ENCODE measurements at places on chromosomes 3 and 15.

DNA sequence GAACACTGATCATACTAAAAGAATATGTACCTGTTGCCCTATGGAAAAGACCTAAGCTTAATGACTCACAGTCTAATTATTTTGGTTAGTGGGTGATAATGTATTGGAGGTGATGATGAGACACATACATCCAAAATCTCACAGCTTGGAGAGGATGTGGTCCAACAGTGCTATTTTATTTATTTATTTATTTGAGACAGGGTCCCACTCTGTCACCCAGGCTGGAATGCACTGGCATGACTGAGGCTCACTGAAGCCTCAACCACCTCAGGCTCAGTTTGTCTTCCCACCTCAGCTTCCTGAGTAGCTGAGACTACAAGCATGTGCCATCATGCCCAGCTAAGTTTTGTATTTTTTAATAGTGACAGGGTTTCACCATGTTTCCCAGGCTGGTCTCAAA is 35.0 kb downstream of the LPP start:
- no peak for DNase-seq

- no peak for DNase-seq
Observed at GRCh38 chr15:69857686-69858391, 239.9 kb downstream of the TLE3 start.

DNA sequence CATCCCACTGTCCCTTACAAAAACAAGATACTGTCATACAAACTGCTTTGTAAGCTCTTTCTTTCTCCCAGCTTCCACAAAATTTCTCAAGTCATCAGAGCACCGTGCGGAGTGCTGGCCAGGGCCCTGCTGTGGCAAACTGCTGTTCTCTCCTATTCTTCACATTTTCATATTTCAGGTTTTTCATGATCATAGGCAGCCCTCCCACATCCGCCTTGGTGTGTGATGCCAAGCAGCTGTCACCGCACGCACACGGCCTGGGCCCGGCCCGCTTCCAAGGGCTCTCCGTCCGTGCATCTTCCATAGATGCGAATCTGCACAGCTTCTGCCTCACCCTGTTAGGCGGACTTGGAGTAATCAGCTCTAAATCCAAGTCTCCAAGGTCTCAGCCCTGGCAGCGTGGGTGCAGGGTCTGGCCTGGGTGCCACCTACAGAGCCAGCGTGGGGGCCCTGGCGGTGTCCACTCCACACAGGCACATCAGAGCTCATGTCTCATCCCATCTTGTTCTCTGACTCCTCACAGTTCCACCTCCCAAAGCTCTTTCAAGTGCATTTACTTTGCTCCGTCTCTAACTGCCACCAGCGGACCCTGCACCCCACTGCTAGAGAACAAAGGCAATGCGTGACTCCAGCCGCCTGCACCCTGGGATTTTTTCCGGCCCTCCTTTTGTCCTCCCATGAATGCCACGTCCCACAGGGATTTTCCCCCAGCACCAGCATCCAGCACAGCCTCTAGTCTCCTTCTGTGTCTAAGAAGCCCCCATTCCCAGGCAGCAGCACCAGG is 27.2 kb downstream of the CYFIP1 start:
- no peak for DNase-seq

- no peak for DNase-seq
Observed at GRCh38 chr3:99951701-99952100, 134.0 kb downstream of the CMSS1 start.

DNA sequence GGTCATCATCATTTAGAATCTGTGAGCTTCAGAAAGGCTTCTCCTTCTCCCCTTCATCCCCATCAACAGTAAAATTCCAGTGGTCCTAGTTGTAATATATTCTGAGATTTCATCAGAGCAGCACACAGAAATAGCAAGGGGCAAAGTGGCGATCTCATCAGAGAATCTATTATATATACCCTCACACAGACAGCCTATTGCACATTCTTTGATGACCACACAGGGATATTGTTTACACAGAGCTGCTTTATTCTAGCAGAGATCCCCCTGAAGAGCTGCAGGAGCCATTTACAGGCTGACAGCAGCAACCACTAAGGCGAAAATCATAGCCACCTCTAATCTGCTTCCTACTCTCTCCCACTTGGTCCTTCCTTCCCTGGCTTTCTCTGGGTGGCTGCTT is 42.0 kb upstream of the CRBN start:
- no peak for DNase-seq

DNA sequence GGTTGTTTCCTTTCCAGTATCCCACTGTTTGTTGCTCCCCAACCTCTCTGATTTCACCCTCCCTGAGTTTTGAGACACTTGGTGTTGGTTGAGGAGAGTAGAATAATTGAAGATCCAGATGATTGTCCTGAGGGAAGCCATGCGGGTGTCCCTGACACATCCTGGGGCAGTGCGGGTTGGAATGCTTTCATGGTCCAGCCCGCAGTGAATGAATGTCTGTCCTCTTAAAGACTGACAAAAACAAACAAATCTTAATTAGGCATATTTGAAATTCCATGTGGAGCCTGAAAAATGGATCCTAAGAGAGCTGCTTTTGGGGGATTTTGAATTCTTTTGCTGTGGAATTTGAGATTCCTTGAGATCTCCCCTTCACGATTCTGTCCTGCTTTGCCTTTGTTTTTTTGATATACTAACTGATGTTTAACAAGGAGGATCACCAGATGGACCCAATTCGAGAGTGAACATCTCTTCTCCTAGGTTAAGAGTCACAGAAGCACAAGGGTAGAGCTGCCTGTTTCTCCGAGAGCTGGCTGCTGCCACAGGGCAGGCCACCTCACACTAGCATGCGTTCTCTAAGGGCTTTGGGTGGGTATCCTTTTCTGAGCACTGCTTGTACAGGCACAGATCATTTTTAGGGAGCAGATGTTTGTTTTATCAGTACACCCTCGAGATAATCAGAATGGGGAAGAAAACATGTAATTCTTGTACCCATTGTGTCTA is 47.4 kb downstream of the GPR171 start:
- no peak for DNase-seq

DNA sequence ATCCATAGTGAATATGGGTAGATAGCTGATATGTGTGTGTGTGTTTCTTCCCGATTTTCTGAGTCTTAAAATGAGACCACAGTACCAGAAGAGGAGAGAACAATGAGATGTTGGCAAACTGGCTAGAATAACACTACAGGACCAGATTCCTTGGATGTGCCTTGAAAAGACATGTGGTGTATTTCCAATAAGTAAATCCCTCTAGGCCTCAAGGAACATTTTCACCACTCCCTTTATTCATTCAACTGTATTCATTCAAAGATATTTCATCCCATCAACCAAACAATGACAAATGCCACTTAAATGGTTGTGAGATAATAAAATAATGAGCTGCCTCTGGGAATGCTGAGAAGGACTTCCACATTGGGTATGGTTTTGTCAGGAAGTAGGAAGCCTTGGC is 8.7 kb upstream of the BNC1 start:
- no peak for DNase-seq

GRCh38 chr3:84759361-84759760 is 199.4 kb upstream of the CADM2 start:
- DNase-seq: no peak

GRCh38 chr3:55160241-55160983 is 232.6 kb upstream of the LRTM1 start:
- DNase-seq: no peak

- no peak for DNase-seq
Observed at GRCh38 chr15:41849861-41850260, 11.2 kb downstream of the PLA2G4B start.

- DNase-seq: no peak
Observed at GRCh38 chr3:2945121-2945520, 165.1 kb downstream of the IL5RA start.

- no peak for DNase-seq
Observed at GRCh38 chr15:74386496-74387140, 19.2 kb upstream of the CYP11A1 start.

DNA sequence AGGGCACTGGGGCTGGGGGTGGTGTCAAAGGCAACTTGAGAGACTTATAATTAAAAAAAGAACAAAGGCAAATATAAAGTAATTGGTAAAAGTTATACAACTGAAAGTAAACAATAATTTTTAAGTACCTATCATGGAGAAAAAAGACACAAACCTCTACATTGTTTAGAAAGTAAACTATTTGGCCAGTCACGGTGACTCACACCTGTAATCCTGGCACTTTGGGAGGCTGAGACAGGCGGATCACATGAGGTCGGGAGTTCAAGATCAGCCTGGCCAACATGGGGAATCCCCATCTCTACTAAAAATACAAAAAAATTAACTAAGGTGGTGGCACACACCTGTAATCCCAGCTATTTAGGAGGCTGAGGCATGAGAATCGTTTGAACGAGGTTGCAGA is 25.8 kb downstream of the RPSA start:
- no peak for DNase-seq

GRCh38 chr15:41489641-41490040 is 4.0 kb upstream of the ITPKA start:
- no peak for DNase-seq

DNA sequence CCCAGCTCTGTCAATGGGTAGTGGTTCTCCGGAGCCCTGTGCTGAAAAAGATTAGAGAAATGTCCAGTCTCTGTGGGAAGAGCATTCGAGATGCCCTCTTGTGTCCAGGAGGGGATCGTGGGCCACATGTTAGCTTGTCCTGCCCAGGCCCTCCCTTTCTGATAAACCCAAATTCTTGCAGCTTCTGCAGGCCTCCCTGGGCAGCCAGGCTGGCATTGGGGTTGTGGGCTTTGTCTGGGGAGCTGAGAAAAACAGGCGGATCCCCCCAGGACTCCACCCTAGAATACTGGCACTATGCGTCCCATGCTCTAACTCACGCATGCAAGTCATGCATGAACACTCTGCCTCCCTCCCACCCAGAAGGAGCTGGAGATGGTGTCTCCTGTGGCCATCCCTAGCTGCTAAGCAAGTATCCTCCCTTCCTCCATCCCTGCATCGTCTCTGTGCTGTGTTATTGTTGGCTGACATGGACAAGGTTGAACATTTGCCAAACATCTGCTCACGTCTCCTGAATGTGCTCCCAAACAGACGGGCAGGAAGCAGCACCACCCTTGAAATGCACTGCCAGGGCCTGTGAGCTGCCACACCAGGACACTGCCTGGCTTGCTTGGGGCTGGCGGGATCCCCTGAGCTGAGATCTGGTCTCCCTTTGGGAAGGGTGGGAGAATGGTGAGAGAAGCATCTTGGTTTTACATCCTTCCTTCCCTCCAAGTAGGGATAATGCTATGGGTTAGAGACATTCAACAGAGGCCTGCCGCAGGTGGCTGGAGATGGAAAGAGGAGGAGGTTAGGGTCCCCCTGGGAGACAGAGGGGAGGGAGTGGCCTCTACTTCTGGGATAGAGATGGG is 26.5 kb downstream of the CFAP161 start:
- DNase-seq: peak; percentile 90

DNA sequence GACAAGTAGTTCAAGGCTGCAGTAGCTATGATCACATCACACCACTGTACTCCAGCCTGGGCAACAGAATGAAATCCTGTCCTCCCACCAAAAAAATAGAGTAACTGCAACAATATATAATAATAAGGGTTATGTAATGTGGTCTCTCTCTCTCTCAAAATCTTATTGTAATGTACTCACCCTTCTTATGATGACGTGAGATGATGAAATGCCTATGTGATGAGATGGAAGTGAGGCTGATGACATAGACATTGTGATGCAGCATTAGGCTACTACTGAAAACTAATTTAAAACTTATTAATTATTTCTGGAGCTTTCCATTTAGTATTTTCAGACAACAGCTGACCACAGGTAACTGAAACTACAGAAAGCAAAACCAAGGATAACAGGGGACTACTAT is 27.4 kb downstream of the TASOR start:
- no peak for DNase-seq

DNA sequence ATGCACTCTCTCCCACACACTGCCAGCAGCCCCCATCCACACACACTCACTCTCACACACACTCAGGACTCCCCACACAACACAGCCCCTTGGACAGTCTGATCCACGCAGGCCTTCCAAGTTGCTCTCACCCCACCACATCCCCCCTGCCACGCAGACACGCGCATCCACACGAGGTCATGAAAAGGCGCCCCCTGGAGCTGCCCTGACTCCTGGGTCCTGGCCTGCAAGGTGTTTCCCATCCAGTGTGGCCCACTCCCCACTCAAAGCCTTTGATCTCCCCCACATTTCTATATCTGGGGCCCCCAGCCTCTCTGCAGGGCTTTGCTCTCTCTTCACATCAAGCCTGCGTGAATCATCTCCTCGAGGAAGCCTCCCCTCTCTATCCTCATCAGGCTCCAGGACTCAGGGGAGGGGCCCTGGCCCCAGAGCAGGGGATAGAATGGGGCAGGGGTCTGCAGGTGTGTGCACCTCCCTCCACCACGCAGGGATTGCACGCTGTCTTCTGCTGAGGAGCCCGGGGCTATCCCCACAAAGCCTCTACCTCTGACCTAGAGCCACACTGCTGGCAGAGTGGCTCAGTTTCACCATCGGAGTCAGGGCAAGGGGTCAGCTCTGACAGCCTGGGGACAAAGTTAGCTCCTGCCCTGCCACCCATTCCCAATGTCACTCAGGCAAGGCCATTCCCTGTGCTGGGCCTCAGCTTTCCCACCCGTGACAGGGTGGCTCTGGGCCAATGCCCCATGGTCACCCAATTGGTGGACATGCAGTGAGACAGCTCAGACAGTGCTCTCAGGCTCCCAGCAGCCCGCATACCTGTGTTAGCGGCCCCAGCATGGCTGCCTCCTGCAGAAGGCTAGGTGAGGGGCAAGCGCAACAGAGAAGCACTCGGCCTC is 6.4 kb downstream of the MYL3 start:
- no peak for DNase-seq

DNA sequence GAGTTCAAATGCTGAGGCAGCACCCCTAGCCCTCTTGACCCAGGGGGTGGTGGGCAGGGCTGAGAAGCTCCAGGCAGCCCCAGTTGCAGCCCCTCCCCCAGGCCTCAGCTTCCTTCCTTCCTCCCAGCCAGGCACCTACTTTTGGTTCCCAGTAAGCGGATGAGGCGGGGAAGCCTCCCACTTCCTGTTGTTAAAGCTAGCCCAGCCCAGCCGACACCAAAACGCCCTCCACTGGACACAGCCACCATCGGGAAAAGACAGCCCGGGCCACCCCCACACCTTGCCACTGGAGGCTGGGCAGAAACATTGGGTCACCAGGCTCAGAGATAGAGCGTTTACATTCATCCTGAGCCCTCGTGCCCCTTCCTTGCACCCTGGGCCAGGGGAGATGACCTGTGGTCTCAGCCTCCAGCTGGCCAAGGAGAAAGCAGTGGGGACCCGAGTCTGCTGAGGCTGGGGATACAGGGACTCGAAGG is 3.5 kb downstream of the DUSP7 start:
- DNase-seq: no peak

GRCh38 chr3:150072576-150072975 is 101.9 kb upstream of the PFN2 start:
- DNase-seq: no peak
